Activated naive CD4-positive, alpha-beta T cell treated with Interleukin-2 at 50 U/mL for 16 hours (primary cell): ENCODE measurements at places on chromosomes 6 and 20.

GRCh38 chr20:41178495-41178894, 41.2 kb downstream of the PLCG1 start:
- no peak for DNase-seq

- DNase-seq: no peak
These were observed 70.7 kb upstream of the TAB2 start for GRCh38 chr6:149246691-149247384.

- peak; percentile 34 for DNase-seq
These were observed 37.4 kb downstream of the HIVEP2 start for GRCh38 chr6:142907544-142907943.

- no peak for DNase-seq
These were observed 22.5 kb downstream of the KIAA0408 start for GRCh38 chr6:127436578-127437110.

GRCh38 chr6:28407401-28407800, 7.9 kb upstream of the ZSCAN12 start:
- DNase-seq: no peak

DNA sequence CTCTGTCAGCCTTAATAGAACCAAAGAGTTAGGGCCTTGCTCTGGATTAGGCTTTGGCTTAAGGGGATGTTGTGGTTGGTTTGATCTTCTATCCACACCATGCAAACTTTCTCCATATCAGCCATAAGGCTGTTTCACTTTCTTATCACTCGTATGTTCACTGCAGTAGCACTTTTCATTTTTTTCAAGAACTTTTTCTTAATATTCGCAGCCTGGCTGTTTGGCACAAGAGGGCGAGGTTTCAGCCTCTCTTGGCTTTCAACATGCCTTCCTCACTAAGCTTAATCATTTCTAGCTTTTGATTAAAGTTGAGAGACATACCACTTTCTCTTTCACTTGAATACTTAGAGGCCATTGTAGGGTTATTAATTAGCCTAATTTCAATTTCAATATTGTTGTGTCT, 193.1 kb downstream of the NRN1 start:
- DNase-seq: no peak

DNA sequence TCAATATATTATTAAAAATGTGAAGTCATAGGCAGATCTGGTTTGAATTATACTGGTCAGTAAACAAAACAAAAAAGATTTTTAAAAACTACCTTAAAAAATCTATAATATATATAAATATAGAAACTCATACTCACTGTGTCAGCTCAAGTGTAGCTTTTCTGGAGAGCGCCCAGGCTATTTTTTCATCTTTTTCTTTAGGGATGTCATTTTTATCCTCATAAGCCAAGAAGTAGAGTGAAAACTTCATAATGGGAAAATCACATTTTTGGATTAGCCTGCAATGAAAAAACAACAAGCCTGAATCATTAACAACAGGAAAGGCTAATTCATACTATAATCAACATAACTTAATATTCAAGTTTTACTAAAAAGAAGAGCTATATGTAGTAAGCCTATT, 18.7 kb downstream of the GLO1 start:
- no peak for DNase-seq

DNA sequence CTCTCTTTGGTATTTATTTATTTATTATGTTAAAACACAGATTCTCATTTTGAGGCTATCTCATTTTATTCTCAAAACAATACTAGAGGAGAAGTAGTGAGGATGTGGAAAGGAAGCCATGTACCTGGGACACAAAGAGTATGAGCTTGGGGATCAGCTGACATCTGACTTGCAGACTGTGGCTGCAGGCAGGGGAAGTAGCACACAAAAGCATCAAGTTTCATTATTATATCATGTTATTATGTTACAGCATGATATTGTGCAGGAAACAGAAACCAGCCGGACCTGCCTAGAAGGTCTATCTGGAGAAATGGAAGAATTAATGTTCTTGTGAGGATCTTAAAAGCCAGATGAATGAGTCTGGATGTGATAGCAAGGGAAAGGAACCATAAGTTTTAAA, 248.2 kb downstream of the KHDC1L start:
- DNase-seq: no peak

- DNase-seq: no peak
These were observed 46.9 kb upstream of the POPDC3 start for GRCh38 chr6:105226598-105227294.

GRCh38 chr6:168050881-168051586, 28.0 kb downstream of the FRMD1 start:
- no peak for DNase-seq

DNA sequence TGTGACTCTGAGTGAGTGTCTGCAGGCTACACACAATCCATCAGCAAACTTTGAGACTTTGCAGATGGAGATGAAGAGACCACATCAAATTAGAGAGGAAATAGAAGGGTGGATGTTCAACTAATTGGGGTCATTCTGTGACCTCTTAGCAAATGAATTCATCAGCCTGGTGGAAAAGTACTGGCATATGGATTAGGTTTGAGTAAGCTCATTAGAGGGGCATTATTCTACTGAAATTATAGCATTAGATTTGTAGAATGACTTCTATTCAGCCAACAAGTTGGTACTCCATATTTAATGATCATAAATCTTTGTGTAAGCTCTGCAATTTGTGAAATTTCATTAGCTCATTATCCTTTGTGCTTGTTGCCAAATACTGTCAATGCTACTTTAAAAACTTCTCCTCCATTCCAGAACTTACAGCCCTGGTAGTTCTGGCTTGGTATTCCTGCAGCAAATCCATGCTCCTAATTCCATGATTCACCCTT, 63.8 kb downstream of the ADTRP start:
- DNase-seq: no peak

- no peak for DNase-seq
These were observed 642 bp downstream of the NKX2-2 start for GRCh38 chr20:21513181-21513663.

DNA sequence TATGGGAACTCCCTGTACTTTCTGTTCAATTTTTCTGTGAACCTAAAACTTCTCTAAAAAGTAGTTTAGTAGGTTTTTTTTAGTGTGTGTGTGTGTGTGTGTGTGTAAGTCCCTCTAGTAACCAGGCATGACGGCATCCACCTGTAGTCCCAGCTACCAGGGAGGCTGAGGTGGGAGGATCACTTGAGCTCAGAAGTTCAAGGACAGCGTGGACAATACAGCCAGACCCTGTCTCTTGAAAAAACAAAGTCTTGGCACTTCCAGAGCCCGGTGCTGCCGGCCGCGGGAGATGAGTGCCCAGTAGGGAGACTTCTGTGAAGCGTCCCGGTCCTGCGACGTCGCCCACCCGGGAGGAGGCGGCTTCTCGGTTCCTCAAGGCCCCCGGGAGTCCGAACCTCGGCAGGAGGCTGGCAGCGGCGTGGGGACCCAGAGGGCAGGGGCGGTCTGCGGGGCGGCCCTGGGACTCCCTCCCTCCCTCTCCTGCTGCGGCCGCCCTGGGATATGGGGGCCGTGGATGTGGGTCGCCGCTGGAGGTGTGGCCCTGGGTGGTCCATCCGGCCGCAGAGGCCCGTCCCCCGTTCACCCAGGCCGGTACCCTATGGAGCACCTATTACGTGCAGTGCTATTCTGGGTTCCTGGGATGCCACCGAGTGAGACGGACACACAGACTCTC, 78.0 kb upstream of the SIRPG start:
- no peak for DNase-seq
